CD8-positive, alpha-beta memory T cell (primary cell): ENCODE measurements at places on chromosomes 7 and 10.

- no peak for DNase-seq
Observed at GRCh38 chr10:58352956-58353610, 18.3 kb downstream of the UBE2D1 start.

DNA sequence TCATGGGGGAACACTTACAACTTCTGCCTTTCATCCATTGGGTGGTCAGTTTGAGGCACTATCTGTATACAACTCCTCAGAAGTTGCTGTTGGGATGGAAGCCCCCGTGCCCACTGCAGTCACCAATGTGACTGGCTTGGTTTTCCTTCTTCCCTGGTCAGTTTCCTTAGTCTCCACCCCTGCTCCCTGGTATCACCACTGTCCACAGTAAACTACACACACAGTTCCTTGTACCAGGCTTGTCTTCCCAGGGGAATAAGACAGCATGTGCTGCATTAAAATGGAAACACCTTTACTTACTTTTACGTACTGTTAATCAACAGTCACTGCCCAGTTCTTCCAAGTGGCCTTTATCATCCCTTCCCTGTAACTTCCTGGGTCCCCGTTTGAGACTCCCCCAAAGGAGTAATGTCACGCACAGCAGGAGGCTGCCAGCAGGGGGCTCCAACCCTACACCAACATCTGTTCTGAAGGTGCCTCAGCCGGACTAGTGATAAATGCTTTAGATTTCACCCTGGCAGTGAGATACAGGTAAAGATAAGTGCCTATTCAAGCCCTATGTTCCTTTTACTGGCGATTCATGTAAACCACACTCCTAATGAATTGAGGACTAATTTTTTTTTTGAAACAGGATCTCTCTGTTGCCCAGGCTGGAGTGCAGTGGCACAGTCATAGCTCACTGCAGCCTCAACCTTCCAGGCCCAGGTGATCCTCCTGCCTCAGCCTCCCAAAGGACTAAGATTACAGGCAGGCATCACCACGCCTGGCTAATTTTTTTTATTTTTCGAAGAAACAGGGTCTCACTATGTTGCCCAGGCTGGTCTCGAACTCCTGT lies 45.3 kb upstream of the PIK3AP1 start:
- peak; percentile 63 for DNase-seq

GRCh38 chr7:38020121-38020785 lies 99.8 kb downstream of the EPDR1 start:
- no peak for DNase-seq

- no peak for DNase-seq
Observed at GRCh38 chr10:77542710-77543259, 94.8 kb downstream of the KCNMA1 start.

- no peak for DNase-seq
Observed at GRCh38 chr7:125173571-125173970, 243.9 kb upstream of the POT1 start.
